ENCODE measurements at places on chromosomes 4 and X. TPM values are rescaled to one million over a fixed set of nuclear protein-coding genes. Genes with fewer than 3 reads are reported as not detected.

DNA sequence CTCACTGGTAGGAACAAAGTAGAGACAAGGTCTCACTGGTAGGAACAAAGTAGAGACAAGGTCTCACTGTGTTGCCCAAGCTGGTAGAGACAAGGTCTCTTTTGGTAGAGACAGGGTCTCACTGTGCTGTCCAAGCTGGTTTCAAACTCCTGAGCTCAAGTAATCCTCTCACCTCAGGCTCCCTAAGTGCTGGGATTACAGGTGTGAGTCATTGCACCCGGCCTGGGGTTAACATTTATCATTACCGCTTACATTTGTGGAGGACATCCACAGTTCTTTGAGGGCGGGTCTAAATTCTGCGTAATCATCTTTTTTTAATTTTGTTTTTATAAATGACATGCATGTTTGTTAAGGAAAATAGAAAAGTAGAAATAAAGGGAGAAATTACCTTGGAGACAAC lies 12.0 kb downstream of the RAB33B start:
- H3K27ac ChIP-seq = no peak overlapping the region
- no peak overlapping the region for H3K4me3 ChIP-seq
- H3K4me1 ChIP-seq = peaks cover 9% of the 10 kb centered on the region
- H3K36me3 ChIP-seq = peaks cover 12% of the 10 kb centered on the region

DNA sequence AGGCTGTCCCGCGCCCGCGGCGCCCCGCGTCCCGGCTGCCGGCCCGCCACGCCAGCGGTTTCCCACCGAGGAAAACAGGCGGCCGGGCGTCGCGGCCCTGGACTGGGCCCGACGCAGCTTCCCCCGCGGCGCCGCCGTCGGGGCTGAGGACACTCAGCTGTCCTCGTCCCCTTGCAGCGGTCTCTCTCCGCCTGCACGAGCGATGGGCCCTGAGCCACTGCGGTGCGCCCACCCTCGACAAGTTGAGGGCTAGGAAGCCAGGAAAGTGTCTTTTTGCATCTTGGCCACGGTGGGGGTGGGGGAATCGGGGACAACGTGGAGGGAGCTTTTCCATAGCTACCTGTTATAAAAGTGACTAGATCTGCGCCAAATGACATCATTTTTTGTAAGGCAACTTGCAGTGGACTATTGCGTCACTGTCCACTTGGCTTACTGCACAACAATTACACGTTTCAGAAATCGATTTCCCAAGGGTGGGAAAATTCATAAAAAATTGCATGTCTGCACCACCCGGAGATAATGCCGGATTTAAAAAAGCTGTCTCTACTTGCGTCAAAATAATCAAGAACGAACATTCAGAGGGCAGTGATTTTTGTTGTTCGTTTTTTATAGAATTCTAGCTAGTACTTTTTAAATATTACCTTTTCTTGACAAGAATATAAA lies 1.1 kb downstream of the KLHL15 start:
- H3K27me3 ChIP-seq = no peaks in the 10 kb centered on the region
- H3K36me3 ChIP-seq = no peaks in the 10 kb centered on the region
- peaks cover 5% of the 10 kb centered on the region for H3K4me1 ChIP-seq

DNA sequence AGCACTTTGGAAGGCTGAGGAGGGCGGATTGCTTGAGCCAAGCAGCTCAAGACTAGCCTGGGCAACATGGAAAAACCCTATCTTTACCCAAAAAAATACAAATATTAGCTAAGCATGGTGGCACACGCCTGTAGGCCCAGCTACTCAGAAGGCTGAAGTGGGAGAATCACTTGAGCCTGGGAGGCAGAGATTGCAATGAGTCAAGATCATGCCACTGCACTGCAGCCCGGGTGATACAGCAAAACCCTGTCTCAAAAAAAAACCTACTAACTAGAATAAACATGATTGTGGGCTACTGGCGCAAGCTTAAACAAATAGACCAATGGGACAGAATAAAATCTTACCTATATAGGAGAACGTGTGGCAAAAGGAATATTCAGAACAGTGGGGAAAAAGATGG lies 7.3 kb downstream of the CDKL2 start:
- DNase-seq = no peak
- no peaks in the 10 kb centered on the region for H3K4me1 ChIP-seq
- no peaks in the 10 kb centered on the region for H3K27me3 ChIP-seq
- H3K4me3 ChIP-seq = no peak overlapping the region
- no peak overlapping the region for H3K27ac ChIP-seq

DNA sequence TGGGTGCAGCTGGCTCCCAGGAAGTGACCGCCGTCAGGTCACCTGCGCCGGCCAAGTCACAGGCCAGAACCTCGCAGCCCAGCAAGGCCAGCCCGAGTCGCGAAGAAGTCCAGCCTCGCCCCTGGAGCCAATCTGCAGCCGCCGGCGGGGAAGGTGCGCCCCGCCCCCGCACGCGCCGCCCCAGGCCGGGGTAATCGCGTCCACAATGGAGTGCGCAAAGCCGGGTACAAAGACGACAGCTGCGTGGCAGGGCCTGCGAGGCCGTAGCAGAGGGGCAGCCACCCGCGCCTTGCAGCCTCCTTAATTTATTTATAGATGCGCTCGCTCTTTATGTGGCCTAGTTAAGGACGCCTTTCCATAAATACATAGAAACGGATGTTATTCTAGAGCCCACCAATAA lies 139.4 kb upstream of the CPEB2 start:
- H3K4me1 ChIP-seq = no peaks in the 10 kb centered on the region
- H3K4me3 ChIP-seq = no peak overlapping the region
- DNase-seq = no peak
- H3K27ac ChIP-seq = no peak overlapping the region
- H3K27me3 ChIP-seq = peaks cover 8% of the 10 kb centered on the region

DNA sequence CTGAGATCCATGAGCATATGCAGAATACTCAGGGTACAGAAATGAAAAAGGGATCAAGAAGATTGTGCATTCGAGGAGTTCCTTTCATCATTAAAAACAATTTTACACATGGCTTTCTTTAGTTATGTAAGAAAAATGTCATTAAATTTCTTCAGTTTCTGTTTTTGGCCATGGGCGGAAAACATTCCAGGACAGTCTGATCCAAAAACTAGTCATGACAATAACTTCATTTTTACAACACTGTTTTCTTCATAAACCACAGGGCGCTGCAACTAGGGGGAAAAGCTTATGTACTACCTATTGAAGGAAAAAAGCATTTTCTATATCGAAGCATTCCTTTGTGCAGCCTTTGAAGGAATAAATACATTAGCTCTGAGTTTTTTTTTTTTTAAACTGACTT lies 28.2 kb downstream of the IL13RA1 start:
- no peak overlapping the region for H3K4me3 ChIP-seq
- no peaks in the 10 kb centered on the region for H3K4me1 ChIP-seq
- H3K27me3 ChIP-seq = no peaks in the 10 kb centered on the region
- H3K27ac ChIP-seq = no peak overlapping the region
- no peak for DNase-seq
- H3K36me3 ChIP-seq = no peaks in the 10 kb centered on the region

DNA sequence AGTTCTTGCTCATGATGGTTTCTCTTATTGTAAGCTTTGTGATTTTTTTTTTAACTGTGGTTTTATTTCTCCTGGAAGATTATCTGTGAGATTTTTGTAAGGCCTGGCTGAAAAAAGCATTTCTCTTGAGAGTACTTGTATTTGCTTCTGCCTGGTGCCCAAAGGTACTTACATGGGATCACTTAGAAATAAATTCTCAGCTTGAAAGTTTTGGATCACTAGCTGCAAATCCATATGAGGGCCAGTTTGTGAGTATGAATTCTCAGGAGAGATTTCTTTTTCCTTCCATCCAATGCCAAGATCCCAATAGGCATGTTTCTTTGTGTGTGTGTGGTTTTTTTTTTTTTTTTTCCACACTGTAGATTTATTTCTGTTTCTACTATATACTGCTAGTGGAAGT lies 1884.7 kb upstream of the PCDH7 start:
- H3K4me1 ChIP-seq = no peaks in the 10 kb centered on the region
- no peak overlapping the region for H3K4me3 ChIP-seq

HS6ST2 gene
- total RNA-seq = not detected

GRCh38 chr4:146379744-146380143 lies 142.0 kb downstream of the SLC10A7 start:
- no peak overlapping the region for H3K27ac ChIP-seq
- H3K36me3 ChIP-seq = no peaks in the 10 kb centered on the region
- no peaks in the 10 kb centered on the region for H3K4me1 ChIP-seq
- no peaks in the 10 kb centered on the region for H3K27me3 ChIP-seq
- no peak overlapping the region for H3K4me3 ChIP-seq

DNA sequence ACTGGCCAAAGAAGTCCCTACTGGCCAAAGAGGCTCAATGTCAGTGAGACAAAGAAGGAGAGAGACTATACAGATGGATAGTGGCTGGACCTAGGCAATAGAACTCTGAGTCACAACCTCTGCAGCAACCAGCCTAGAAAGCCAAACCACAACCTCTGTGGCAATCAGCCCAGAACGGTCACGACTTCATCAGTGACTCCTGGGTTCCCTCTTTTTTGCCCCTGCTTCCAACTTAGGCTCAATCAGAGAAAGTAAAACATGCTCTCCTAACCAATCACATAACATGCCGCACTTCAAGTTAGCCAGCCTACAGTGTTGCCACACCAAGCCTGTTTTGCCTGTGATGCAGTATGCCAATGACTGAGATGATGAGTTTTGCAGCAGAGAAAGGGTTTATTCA lies 203.4 kb downstream of the ANAPC10 start:
- no peak overlapping the region for H3K4me3 ChIP-seq
- H3K27ac ChIP-seq = no peak overlapping the region
- H3K36me3 ChIP-seq = no peaks in the 10 kb centered on the region
- H3K27me3 ChIP-seq = no peaks in the 10 kb centered on the region

MGAT4D gene
- total RNA-seq = not detected

DNA sequence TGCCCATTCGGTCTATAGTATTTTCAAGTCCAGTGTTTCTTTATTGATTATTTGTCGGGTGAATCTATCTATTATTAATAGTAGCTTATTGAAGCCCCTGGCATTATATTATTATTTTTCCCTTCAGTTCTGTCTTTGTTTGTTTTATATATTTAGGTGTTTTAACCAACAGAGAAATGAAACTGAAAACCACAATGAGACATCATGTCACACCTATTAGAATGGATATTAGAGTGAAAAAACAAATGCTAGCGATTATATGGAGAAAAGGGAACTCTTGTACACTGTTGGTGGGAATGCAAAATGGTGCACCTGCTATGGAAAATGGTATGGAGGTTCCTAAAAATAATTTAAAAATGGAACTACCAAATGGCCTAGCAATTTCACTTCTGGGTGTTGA lies 272.5 kb downstream of the ADAM29 start:
- no peaks in the 10 kb centered on the region for H3K4me1 ChIP-seq
- DNase-seq = no peak
- H3K4me3 ChIP-seq = no peak overlapping the region
- no peaks in the 10 kb centered on the region for H3K36me3 ChIP-seq
- no peak overlapping the region for H3K27ac ChIP-seq
